Thoracic aorta (tissue), 2 donors: ENCODE measurements at places on chromosomes 13 and 19.
A peak's percentile ranks its signal among the peaks of the same experiment; 100 is the strongest.

DNA sequence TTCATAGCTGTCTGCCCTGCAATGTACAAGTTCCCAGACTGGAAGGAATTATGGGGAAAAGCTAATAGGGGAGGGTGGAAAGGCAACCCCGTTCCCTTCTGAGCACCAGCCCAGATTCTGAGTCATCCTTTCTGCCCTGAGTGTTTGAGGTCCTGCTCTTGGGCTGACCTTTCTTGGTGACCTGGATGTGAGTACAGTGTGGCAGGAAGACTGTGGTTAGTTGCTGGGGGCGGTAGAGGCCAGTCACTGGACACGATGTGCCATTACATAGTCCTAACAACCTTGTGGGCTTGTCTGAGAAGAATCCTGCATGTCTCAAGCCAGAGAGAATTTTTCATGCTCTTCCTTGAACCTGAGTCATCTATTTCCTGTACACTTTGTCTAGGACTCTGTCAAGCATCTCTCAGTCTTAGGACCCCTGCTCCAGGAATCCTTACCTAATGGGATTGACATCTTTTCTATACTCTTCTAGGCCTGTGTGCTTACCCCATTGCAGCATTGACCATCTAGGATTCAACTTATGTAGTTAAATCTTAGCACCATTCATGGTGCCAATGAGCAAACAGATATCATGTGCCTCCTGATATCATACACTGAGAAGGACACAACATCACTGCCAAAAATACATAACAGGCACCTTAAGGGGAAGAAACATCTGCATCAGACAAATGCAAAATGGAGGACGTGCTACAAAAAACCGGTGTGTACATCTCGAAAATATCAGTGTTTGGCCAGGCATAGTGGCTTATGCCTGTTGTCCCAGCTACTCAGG, 8.1 kb upstream of the ANGPTL4 start:
- H3K27me3 ChIP-seq = no peaks in the 10 kb centered on the region
- DNase-seq = peak; percentile 47
- H3K27ac ChIP-seq = peak overlapping the region; percentile 7
- no peak overlapping the region for H3K4me3 ChIP-seq
- H3K36me3 ChIP-seq = no peaks in the 10 kb centered on the region

- H3K36me3 ChIP-seq = no peaks in the 10 kb centered on the region
- DNase-seq = no peak
- no peaks in the 10 kb centered on the region for H3K27me3 ChIP-seq
- no peak overlapping the region for H3K27ac ChIP-seq
Observed at GRCh38 chr13:44072536-44072935, 192.8 kb downstream of the LACC1 start.

DNA sequence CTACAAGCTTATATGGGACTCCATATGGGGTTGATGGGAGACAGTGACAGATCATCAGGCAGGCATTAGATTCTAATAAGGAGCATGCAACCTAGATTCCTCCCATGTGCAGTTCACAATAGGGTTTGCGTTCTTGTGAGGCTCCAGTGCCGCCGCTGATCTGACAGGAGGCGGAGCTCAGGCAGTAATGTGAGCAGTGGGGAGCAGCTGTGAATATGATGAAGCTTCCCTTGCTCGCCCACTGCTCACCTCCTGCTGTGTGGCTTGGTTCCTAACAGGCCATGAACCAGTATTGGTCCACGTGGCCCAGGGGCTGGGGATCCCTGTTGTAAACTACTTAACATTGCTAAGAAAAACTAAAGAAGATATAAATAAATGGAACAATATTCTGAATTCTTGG, 378.4 kb downstream of the KCNRG start:
- H3K4me1 ChIP-seq = no peaks in the 10 kb centered on the region
- H3K27ac ChIP-seq = no peak overlapping the region
- DNase-seq = no peak
- no peaks in the 10 kb centered on the region for H3K27me3 ChIP-seq

GRCh38 chr13:92224052-92224821, 825.8 kb downstream of the GPC5 start:
- no peaks in the 10 kb centered on the region for H3K27me3 ChIP-seq
- no peaks in the 10 kb centered on the region for H3K36me3 ChIP-seq
- H3K4me1 ChIP-seq = no peaks in the 10 kb centered on the region
- H3K27ac ChIP-seq = no peak overlapping the region
- no peak overlapping the region for H3K4me3 ChIP-seq
- no peak for DNase-seq

- H3K27ac ChIP-seq = no peak overlapping the region
- no peak for DNase-seq
Observed at GRCh38 chr19:9796113-9796773, 22.6 kb downstream of the FBXL12 start.

- H3K27me3 ChIP-seq = no peaks in the 10 kb centered on the region
- peak overlapping the region; percentile 55 for H3K27ac ChIP-seq
- H3K4me1 ChIP-seq = peaks cover 3% of the 10 kb centered on the region
Observed at GRCh38 chr19:51139299-51140014, 2.6 kb upstream of the SIGLEC7 start.

- DNase-seq = no peak
- H3K4me1 ChIP-seq = peaks cover 89% of the 10 kb centered on the region
- H3K36me3 ChIP-seq = no peaks in the 10 kb centered on the region
- no peaks in the 10 kb centered on the region for H3K27me3 ChIP-seq
- H3K27ac ChIP-seq = no peak overlapping the region
Observed at GRCh38 chr19:18483119-18483890, 38.6 kb downstream of the ELL start.

GRCh38 chr13:71861769-71862458, 5.1 kb downstream of the DACH1 start:
- peaks cover 12% of the 10 kb centered on the region for H3K4me1 ChIP-seq
- no peaks in the 10 kb centered on the region for H3K27me3 ChIP-seq
- no peak overlapping the region for H3K4me3 ChIP-seq
- no peaks in the 10 kb centered on the region for H3K36me3 ChIP-seq

- H3K4me1 ChIP-seq = no peaks in the 10 kb centered on the region
- no peak overlapping the region for H3K27ac ChIP-seq
Observed at GRCh38 chr13:87123987-87124784, 547.0 kb upstream of the SLITRK5 start.

DNA sequence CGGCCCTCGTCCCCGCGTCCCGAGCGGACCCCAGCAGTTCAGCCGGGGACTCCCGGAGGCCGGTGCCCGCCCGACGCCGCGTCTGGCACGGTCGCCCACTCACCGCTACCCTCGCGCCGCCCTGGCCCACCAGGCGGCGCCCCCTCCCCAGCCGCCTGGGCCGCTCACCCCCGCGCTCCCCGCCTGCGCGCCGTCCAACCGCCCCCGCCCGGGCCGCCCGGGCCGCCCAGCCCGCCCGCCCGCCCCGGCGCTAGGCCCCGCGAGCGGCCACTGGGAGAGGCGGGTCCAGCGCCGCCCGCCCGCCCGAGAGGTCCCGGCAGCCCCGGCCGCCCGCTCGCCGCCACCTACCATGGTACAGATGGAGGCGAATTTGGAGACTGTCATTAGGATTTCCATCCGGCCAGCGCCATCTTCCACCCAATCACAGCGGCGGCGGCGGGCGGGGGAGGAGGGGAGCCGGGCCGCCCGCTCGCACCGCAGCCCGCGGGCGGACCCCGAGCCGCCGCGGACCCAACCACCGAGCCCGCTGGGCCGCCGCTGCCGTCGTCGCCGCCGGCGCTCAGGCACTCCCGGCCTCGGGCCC, at the start of gene USP12:
Gene USP12 (minus strand): TSS at position 568 of the 583 bp plus-strand sequence. CDS start 172 bp downstream, at position 396.
- peak; percentile 15 for DNase-seq
- peak within 1 kb of the TSS; percentile 91 for H3K4me3 ChIP-seq
- H3K27me3 ChIP-seq = no peaks in the 10 kb centered on the region
- H3K36me3 ChIP-seq = no peaks in the 10 kb centered on the region
- peak within 1 kb of the TSS; percentile 92 for H3K27ac ChIP-seq

DNA sequence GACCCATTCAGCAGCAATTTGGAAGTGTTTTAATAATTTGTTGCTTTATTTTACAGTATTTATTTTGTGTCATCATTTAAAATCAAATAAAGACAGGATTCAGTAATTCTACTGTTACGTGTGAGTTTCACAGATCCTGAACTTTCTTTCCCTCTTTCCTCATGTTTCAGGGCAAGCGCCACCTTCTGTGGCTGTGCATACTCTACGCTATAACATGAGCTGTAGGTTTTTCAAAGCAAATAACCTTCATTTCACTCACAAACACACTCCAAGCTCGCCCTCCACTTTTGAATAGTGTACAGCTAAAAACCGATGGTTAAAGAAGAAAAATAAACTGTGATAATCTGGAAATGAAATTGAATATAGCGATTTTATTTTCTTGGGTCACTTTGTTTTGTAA, 753.3 kb downstream of the OLFM4 start:
- no peak overlapping the region for H3K4me3 ChIP-seq
- H3K27me3 ChIP-seq = no peaks in the 10 kb centered on the region
- no peak overlapping the region for H3K27ac ChIP-seq
- DNase-seq = no peak
- no peaks in the 10 kb centered on the region for H3K4me1 ChIP-seq

DNA sequence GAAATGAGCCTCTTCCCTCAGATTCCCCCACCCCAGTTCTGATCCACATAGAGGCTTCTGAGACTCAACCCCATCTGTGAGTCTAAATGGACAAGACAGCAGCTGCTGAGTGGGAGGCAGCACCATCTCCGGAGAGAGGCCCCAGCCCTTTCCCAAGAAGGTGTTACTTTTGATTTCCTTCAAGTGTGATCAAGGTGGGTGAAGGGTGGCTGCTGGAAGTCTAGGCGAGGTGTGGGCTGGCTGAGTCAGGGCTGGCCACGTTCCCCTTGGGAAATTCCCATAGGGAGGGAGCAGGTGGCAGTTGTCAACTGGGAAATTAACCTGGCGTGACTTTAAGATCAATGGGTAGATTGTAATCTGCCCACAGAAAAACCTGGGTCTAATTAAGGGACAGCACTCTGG, 148.0 kb downstream of the FOXO1 start:
- H3K4me3 ChIP-seq = no peak overlapping the region
- no peak for DNase-seq
- H3K4me1 ChIP-seq = peaks cover 7% of the 10 kb centered on the region
- H3K36me3 ChIP-seq = no peaks in the 10 kb centered on the region

- no peaks in the 10 kb centered on the region for H3K36me3 ChIP-seq
- H3K27ac ChIP-seq = no peak overlapping the region
- DNase-seq = no peak
- H3K27me3 ChIP-seq = no peaks in the 10 kb centered on the region
- H3K4me1 ChIP-seq = no peaks in the 10 kb centered on the region
Observed at GRCh38 chr13:65894049-65894448, 1336.1 kb downstream of the PCDH9 start.

- peak overlapping the region; percentile 41 for H3K4me3 ChIP-seq
- no peak for DNase-seq
Observed at GRCh38 chr19:46481947-46482346, 10.6 kb upstream of the PNMA8A start.

DNA sequence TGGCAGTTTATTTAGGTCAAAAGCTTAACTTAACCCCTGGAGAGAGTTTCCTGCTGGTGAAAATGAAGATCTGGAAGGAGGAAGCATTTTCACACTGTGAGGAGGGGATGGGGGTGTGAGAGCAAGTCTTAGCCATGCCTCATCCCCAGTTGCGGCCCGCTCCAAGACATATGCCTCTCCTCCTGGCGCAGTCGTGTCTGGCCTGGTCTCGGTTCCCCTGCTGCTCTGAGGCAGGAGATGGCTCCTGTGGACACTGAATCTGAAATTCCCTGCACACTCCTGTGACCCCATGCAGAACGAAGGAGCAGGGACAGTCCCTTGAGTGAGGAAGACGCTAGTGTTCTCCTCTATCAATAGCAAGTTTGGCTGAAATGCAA, 360 bp upstream of the ZNF69 start:
- DNase-seq = no peak
- H3K27ac ChIP-seq = peak overlapping the region; percentile 82
- H3K36me3 ChIP-seq = no peaks in the 10 kb centered on the region
- H3K27me3 ChIP-seq = no peaks in the 10 kb centered on the region

- H3K27ac ChIP-seq = no peak overlapping the region
- H3K36me3 ChIP-seq = no peaks in the 10 kb centered on the region
- H3K27me3 ChIP-seq = no peaks in the 10 kb centered on the region
- no peak for DNase-seq
- no peaks in the 10 kb centered on the region for H3K4me1 ChIP-seq
Observed at GRCh38 chr19:18233224-18233825, 7.1 kb upstream of the PDE4C start.

DNA sequence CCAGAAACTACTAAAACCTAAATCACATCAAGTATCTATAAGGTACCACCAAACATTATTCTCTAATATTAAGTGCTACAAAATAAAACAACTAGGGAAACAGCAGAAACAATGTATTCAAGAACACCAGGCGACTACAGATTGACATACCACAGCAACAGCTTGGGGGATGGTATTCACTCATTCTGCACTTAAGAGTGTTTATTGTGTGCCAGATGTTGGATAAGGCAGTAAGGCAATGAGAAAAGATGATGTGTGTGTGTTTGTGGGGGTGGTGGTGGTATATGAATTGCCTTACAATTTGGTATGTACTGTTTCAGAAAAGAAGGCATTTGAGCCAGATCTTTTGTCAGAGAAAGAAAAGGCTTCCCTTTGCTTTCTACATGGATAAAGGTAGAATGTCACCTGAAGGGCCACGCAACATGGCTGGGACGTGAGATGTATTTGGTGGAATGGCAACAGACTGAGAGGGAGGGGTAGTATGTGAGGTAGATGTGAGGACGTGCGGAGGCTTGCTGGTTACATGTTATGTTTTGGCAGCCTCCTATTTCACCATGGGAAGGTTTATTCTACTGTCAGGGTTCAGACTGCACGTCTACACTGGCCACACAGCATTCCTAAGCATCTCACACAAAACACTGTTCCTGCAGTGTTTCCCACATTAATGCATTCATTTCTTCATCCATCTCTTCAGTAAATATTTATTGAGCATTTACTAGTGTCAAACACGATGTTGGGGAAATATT, 300.7 kb downstream of the KLF12 start:
- no peak overlapping the region for H3K27ac ChIP-seq
- H3K4me1 ChIP-seq = peaks cover 6% of the 10 kb centered on the region
- no peak for DNase-seq
- no peak overlapping the region for H3K4me3 ChIP-seq
- H3K27me3 ChIP-seq = no peaks in the 10 kb centered on the region
- H3K36me3 ChIP-seq = no peaks in the 10 kb centered on the region

- DNase-seq = no peak
- no peak overlapping the region for H3K4me3 ChIP-seq
- H3K27ac ChIP-seq = no peak overlapping the region
Observed at GRCh38 chr13:50908371-50908770, 1.2 kb upstream of the RNASEH2B start.

GRCh38 chr19:33665776-33666595, 44.2 kb downstream of the CHST8 start:
- no peak overlapping the region for H3K27ac ChIP-seq
- no peaks in the 10 kb centered on the region for H3K27me3 ChIP-seq
- no peak for DNase-seq
- H3K36me3 ChIP-seq = no peaks in the 10 kb centered on the region
- no peak overlapping the region for H3K4me3 ChIP-seq

DNA sequence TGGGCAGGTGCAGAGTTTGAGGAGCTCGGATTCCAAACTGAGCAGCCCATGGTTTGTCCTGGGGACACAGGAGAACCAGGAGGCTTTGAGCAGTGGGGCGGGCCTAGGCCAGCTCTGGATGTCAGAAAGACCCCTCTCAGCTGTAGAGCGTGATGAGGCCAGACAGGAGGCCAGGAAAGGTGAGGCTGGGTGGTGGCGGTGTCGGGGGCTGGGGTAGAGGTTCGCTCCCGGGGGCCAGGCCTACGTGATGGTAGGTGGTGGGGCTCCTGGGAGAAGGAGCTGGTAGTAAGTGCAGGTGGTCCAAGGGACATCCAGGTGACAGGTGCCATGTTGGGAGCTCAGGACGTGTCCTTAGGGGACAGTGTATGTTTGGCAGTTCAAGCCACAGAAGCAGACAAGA, 13.5 kb upstream of the PTOV1 start:
- no peaks in the 10 kb centered on the region for H3K4me1 ChIP-seq
- H3K27ac ChIP-seq = no peak overlapping the region
- H3K27me3 ChIP-seq = no peaks in the 10 kb centered on the region
- no peak overlapping the region for H3K4me3 ChIP-seq
